ENCODE measurements at places on chromosomes 1 and 21.

- no peak for DNase-seq
Measured at GRCh38 chr1:20075345-20075744, 5.4 kb downstream of the PLA2G5 start.

GRCh38 chr1:30763651-30764248, 6.2 kb upstream of the LAPTM5 start:
- DNase-seq = peak; percentile 21

- DNase-seq = no peak
Measured at GRCh38 chr1:16905868-16906702, 10.3 kb downstream of the RNU1-2 start.

DNA sequence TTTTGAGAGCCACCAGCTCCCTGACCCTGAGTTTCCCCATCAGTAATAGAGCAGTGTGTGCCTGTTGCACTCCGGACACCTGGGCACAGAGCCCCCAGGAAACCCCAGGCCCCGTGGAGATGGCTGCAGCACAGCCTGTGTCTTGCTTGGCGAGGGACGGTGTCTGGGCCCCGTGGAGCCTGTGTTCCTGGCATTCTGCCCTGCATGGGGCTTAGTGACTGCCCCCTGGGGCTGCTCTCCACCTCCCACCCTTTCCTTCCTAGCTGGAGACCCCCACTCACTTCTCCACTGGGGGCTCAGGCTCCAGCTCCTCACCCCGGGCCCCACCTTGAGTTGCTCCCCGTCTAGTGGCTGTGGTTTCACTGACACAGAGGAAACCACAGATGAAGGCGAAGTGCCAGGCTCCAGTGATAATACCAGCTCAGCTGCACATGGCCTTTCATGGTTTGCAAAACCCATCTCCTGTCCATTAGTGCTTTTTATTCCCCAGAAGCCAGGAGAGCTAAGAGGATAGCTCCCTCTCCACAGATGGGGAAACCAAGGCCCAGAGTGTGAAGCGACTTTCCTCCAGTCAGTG, 39.4 kb downstream of the DMRTB1 start:
- no peak for DNase-seq

DNA sequence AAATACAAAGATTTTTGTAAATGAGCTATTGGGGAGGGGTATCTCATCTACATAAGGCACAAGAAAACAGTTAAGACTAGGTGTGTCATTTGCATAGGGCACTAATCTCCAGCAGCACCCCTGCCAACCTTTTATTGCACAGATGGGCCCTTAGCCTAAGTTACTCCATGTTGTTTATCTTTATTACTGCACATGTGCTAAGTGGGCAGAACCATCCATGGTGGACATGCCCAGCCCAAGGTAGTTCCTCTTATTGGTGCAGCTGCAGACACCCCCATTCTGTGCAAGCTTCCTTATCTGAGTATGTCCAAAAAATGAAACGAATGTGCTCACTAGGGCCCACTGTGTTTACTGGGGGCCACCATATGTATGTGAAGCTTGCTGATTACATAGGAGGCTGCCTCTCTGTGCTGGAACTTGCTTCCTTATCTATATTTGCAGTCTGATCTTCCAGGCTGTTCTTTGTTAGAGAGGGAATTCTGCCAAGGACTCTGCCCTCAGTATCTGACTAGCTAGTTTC, 77.3 kb upstream of the NEK7 start:
- no peak for DNase-seq

- DNase-seq = no peak
Measured at GRCh38 chr1:208166340-208167138, 77.6 kb downstream of the PLXNA2 start.

DNA sequence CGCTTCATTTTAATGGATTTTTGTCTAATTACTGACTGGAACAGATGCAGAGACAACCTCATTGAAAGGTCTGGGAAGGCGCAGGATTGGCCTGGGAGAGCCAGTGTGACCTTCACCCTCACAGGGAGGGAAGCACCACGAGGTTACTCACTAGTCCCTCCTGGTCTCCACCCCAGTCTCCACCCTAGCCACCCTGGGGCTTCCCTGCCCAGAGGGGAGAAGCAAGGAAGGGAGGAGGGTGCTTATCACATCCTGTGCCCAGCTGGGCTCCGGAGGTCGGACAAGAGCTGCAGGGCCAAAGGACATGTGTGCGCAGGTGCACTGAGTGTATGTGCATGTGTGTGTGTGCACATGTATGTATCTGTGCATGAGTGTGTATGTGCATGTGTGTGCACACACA, 220.1 kb upstream of the VAMP3 start:
- DNase-seq = no peak
